Stimulated activated CD8-positive, alpha-beta memory T cell treated with anti-CD3 and anti-CD28 coated beads, Interleukin-7, amount 100 ng/mL, for 1 hour (primary cell): ENCODE measurements at places on chromosomes 4 and X.

- no peak for DNase-seq
Measured at GRCh38 chr4:163772238-163772637, 277.7 kb downstream of the TMA16 start.

DNA sequence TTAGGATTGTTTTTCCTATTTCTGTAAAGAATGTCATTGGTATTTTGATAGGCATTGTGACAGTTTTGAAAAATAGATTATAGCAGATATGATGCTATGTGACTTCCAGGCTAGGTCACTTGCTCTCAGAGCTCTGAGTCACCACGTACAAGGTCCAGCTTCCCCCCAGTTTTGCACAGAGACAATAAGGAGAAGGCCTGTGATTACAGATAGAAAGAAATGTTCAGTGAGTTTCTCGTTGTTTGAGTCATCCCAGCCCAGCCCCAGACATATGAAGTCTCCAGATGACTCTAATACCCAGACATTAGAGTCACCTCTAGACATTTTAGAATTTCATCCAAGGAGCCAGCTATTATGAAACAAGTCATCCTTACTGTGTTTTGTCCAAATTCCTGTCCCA, 57.2 kb downstream of the MFAP3L start:
- no peak for DNase-seq

GRCh38 chr4:89784686-89785231, 52.2 kb downstream of the SNCA start:
- no peak for DNase-seq

GRCh38 chrX:34790026-34790425, 132.9 kb upstream of the TMEM47 start:
- no peak for DNase-seq
